ENCODE measurements at places on chromosomes 6 and 20.

- DNase-seq, result no peak
Observed at GRCh38 chr6:112634376-112634775, 287.2 kb downstream of the RFPL4B start.

DNA sequence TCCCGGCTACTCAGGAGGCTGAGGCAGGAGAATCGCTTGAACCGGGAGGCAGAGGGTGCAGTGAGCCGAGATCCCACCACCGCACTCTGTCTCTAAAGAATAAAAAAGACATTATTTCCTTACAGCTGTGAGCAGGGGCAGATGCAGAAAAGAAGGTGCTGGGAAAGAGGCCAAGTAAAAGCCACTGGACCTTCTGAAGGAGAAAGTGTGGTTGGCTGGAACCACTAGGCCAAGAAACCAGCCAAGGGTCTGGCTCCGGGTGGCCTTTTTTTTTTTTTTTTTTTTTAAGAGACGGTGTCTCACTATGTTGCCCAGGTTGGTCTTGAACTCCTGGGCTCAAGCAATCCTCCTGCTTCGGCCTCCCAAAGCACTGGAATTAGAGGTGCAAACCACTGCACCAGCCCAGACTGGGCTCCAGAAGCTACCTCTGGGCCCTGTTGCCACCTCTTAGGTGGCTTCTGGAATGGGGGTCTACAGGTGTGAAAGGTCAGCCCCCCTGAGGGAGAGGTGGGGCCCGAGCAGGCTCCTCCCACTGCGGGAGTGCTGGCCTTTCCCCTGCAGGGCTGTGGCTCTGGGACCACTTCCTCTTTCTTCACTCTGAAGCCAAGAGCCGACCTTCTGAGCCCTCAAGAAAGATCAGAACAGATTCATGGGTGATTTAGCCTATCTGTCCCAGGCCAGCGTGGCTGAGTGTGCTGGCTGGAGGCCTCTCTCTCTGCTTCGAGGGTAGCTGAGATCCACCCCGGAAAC lies at the start of gene FGD2:
Gene FGD2, plus strand, starts transcription at position 595 of the 750 bp plus-strand sequence. CDS start 163 bp downstream, outside the sequence.
- no peak for DNase-seq

GRCh38 chr6:168451805-168452517 lies 11.0 kb downstream of the SMOC2 start:
- DNase-seq, result no peak

DNA sequence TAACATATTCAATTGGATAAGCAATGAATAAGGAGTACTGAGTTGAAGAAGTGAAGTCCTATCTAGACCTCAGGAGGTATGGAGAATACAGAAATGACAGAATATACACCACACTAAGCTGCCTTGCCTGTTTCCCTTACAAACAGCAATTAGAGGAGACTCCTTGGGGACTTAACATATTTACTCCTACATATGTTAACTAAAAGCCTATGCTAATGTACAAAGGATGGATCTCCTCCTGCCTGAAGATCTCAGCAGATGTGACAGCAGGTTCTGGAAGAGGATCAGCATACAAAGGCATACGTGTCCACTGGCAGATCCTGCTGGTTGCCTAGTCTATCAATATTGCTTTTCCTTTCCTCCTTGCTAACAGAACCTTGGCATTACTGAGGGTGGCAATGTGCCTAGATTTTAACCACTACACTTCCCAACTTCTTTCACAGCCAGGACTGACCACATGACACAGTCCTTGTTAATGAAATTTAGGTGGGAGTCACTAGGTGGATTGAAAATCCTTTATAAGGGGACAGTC lies 29.6 kb downstream of the PRKN start:
- DNase-seq, result peak; percentile 39
